ENCODE measurements at places on chromosomes 7 and 10.

DNA sequence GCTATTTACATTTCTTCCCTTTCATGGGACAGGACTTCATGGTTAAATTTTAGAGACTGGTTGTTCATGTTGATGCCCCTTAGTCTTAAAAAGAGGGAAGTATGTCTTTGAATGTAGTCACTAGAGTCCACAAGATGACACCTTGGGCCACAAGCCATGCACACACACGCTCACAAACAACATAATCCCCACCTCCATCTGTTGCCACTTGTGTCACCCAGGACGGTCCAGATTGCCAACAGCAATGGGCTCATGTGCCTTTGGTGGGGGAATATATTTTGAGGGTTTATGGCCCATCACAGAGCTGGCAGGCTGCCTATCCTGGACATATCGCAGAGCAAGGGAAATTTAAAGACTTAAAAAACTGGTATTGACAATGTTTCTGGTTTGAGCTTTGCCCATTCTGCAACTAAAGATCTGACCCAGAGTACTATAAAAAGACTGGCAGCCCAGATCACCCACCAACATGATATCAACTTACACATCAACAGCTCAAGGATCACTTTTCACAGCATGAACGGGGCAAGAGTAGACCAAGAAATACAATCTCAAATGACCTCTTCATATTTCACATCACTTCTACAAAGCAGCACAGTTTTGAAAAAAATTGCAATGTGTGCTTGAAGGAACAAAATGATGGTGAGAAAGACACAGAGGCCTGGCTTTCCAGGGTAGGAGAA, 50.5 kb downstream of the STRA8 start:
- DNase-seq, result no peak

- no peak for DNase-seq
Observed at GRCh38 chr7:35032166-35032565, 5.1 kb downstream of the DPY19L1 start.

DNA sequence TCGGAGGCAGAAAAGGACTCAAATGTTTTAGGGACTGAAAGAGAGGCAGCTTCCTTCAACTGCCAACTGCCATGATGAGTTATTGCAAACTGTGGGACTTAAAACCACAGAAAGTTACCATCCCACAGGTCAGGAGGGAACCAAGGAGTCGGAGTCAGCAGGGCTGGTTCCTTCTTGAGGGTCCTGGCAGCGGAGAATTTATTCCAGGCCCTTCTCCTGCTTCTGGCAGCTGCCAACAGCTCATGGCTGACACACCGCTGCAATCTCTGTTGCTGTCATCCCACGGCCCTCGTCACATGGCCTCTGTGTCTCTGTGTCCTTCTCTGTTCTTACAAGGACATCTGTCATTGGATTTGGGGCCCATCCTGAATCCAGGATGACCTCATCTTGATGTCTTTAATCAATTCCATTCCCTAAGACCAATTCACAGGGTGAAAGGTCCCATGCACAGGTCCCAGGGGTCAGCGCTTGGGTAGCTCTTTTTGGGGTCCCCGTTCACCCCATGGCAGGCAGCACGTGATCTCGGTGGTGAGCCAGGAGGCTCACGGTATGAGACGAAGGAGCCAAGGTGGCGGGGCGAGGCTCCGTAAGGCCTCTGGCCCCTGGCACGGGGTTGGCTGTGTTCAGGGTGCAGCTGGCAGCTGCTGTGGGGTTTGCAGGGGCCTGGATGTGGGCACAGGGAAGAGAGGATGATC, 27.4 kb upstream of the PSMG3 start:
- no peak for DNase-seq

- no peak for DNase-seq
Observed at GRCh38 chr7:92991190-92991589, 126.6 kb downstream of the SAMD9 start.

- no peak for DNase-seq
Observed at GRCh38 chr7:46115410-46115809, 194.3 kb upstream of the IGFBP3 start.

DNA sequence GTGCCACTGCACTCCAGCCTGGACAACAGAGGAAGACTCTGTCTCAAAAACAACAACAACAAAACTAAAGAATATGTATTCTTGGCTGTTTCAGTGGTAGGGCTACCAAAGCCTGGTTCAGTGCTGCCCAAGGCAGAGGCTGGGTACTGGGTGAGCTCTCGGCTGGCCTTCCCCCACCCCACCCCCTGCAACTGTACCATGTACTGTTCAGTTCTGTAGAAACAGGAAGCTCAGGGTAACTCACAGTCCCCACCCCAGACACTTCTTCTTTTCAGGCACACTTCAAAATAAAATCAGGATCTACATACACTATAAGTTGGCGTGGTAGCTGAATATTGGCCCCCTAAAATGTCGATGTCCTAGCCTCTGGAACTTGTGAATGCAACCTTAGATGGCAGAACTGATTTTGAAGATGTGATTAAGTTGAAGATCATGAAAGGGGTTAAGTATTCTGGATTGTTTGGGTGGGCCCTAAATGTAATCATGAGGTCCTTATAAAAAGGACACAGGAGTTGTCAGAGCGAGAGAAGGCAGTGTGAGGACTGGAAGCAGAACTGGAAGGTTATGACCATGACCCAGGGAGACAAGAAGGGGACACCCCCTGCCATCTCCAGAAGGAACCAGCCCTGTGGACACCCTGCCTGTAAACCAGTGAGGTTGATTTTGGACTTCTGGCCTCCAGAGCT, 31.2 kb downstream of the TBXAS1 start:
- DNase-seq, result no peak

DNA sequence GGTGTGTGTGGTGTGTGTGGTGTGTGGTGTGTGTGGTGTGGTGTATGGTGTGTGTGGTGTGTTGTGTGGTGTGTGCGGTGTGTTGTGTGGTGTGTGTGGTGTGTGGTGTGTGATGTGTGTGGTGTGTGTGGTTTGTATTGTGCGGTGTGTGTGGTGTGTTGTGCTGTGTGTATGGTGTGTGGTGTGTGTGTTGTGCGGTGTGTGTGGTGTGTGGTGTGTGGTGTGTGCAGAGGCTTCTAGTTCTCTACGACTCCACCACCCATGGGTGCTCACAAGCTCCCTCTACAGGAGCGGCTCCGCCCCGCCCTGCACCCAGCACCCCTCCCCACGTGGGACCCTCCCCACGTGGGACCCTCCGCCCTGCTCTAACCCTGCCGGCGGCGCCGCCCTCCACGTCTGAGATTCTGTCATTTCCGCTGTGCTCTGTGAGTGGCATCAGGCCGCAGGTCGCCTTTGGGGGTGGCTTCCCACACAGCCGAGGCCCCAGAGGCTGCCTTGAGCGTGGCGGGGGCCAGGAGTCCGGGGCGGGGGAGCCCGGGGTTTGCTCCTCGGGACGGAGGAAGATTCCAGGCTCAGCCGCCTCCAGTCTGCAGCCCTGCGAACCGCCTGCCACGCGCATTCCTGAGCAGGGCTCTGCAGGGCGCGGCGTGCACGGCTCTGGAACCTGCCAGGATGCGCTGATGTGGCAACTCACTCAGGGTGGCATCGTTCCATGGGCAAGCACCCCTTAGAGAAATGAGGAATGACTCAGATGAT, 37.0 kb upstream of the DNAJB6 start:
- peak; percentile 22 for DNase-seq

DNA sequence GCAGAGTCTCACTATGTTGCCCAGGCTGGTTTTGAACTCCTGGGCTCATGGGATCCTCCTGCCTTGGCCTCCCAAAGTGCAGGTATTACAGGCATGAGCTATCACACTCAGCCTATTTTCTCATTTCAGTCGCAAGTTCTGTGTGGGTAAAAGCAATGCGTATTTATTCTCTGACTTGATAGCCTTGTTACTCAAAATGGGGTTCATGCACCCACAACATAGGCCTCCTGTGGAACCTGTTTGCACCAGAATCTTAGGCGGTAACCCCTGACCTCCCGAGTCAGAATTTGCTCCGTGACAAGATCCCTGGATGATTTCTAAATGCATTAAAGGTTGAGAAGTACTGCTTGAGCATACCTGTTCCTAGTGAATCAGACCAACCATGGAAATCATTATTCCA, 7.3 kb downstream of the IL2RA start:
- DNase-seq, result no peak

- no peak for DNase-seq
Observed at GRCh38 chr7:138346975-138347374, 113.1 kb upstream of the TRIM24 start.

- DNase-seq, result peak; percentile 53
Observed at GRCh38 chr10:21526860-21527597, 1.5 kb upstream of the SKIDA1 start.

- no peak for DNase-seq
Observed at GRCh38 chr7:42314696-42315095, 77.7 kb upstream of the GLI3 start.

DNA sequence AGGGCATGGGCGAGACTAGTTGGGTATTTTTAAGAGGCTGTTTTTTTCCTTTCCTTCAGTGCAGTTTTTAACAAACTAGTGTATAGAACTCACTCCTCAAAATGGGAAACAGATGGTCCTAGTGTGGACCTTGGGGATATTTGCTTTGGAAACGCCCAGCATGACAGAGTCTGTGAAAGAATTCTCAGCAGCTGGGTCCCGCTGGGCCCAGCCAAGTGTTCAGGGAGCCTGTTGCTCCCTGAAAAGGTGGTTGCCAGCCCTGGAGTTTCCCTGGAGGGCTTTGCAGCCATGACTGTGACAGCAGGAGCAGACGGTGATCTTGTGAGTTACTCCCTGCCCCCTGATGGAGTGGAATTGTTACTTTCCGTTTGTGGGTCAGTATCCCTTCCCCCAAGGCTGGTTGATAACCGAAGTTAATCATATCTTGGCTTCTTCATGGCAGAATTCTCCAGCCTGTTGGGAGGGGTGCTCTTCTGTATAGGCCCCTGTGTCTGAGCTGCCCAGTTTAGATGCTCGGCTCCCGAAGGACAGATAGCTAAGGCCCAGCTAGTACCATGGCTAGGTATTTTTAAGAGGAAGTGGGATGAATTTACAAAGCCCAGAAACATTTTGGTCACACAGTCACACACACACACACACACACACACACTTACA, 278.6 kb upstream of the HABP2 start:
- DNase-seq, result no peak

- DNase-seq, result no peak
Observed at GRCh38 chr10:36280890-36281499, 638.9 kb upstream of the FZD8 start.

DNA sequence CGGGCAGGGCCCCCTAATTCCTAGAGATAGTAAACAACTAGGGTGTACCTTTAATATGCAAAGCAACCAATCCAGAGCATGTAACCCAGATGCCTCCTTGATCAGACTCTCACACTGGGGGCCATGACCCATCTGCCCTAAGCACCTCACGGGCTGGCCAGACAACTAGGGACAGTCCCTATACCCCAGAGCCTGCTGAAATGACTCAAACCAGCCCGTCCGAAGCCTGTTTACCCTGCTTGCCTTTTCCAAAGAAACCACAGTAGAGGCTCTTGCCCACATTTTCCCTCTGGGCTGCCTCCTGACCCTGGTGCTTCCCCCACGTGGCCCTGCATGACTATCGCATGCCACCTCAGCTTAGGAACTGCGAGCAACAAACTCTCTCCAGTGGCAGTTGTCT, 46.2 kb downstream of the RGS10 start:
- DNase-seq, result no peak

DNA sequence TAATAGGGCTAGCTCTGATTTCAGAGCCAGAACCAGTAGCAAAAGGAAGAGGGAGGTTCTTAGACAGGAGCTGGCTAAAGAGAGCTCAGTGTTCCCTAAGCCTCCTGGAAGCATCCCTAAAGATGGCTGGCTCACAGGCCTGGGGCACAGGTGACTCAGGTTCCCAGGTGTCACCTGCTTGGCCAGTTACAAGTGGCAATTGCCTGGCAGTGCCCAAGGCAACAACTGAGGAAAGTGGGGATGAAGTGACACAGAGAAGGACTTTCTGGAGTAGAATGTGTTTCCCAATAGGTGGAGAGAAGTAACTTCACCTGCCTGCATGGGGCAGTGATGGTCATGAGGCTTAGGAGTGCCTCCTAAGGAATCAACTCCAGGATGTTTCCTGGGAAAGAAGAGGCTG, 66.5 kb upstream of the EEPD1 start:
- no peak for DNase-seq

GRCh38 chr10:22315455-22316285, 518 bp upstream of the COMMD3 start:
- no peak for DNase-seq

- DNase-seq, result no peak
Observed at GRCh38 chr7:77894574-77895091, 96.1 kb downstream of the PHTF2 start.

GRCh38 chr7:72098807-72099580, 313.1 kb downstream of the CALN1 start:
- no peak for DNase-seq

- DNase-seq, result no peak
Observed at GRCh38 chr10:1310271-1310789, 254.1 kb downstream of the WDR37 start.

- DNase-seq, result no peak
Observed at GRCh38 chr10:70302292-70302691, 18.5 kb upstream of the NPFFR1 start.

DNA sequence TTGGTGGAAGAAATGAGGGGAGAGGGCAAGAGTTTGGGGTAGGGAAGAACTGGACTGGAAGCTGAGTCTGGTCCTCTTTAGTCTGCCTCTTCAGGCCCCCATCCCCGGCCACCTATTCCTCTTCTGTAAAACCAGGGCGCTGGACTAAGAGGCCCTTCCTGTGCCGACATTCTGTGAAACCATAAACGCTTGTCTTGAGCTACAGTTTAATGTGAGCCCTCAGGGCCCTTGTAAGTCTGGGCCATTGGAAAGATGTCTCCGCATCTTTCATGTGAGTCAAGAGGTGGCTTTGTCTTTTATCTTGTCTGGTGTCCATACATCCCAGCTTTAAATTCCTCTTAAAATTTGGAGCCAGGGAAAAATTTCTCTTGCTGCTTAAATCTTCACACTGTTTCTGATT, 90.6 kb downstream of the PLCE1 start:
- no peak for DNase-seq

Measured in CD4-positive, alpha-beta T cell (primary cell).